ENCODE measurements at places on chromosomes 16 and 17.

GRCh38 chr17:79466562-79467350 lies 144.1 kb downstream of the RBFOX3 start:
- DNase-seq = no peak

- DNase-seq = no peak
Measured at GRCh38 chr16:11022002-11022401, 77.6 kb downstream of the CLEC16A start.

DNA sequence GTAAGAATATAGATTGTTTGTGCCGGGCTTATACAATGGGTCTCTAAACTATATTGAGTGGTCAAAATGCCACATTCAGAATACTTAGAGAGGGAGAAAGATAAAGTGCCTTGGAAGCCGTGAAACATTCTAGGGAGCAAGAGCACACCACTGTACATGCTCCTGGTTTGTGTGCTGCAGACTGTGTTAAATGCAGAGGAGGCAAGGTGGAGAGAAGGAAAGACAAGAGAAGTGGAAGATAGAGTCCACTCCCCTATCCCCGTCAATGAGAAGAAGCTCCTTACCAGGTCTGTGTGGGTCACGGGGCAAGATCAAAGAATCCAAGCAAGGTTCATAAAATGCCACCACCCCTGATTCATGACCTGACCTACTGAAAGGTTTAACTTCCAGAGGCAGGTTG lies 267.1 kb upstream of the TBX2 start:
- no peak for DNase-seq

DNA sequence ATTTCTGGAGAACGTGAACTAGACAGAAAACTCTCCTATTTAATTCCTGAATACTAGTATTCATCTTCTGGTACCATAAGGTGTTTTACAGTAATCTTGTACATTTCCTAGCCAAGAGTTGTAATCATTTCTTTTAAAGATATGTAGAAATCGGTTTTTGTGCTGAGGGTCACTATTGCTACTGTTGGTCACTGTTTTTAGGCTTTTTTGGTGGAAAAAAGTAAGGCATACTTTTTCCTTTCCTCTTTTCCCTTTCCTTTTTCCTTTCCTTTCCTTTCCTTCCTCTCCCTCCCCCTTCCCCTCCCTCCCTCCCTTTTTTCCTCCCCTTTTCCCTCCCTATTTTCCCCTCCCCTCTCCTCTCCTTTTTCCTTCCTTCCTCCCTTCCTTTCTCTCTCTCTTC lies 706.4 kb upstream of the GOT2 start:
- no peak for DNase-seq

GRCh38 chr17:75981019-75981615 lies 2.1 kb downstream of the TEN1 start:
- DNase-seq = no peak

DNA sequence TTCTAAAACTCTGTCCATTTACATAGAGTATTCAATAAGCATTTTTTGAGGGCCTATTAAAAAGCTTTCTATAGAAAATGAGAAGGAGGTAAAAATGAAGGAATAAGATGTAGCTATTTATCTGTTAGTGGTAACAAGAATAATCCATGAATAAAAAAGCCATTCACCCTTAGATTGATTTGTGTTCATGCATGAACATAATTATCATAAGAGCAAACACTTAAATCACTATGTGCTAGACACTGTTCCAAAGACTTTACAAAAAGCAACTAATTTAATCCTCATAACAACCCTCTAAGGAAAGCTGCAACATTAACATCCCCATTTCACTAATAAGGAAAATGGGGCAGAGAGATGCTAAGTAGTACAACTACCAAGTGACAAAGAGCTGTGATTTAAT lies 6.6 kb downstream of the CCDC47 start:
- DNase-seq = no peak

GRCh38 chr17:3385869-3386816 lies at the start of gene OR3A2:
Gene OR3A2, minus strand, starts transcription at chr17:3386308.
- peak; percentile 11 for DNase-seq

DNA sequence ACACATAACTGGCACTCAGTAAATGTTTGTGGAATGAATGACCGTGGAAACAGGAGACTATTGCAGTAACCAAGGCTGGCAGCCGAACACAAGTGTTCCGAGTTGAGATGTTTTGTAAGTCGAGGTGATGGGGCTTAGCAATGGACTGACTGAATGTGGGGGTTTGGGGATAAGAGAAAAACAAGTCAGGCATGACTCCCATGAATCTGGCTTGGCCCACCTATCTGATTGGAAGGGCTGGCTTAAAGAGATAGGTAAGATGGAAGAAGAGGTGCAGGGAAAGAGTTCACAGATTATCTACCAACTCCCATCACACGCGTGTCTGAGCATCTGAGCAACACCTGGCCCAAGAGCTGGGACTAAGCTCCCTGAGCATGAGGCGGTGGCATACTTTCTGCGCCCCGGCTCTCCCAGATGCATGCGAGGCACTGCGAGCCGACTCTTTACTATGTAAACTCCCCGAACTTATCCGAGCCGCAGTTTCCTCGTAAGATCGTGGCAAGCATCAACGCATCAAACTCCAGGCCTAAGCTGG lies 539 bp downstream of the IFT20 start:
- DNase-seq = no peak

DNA sequence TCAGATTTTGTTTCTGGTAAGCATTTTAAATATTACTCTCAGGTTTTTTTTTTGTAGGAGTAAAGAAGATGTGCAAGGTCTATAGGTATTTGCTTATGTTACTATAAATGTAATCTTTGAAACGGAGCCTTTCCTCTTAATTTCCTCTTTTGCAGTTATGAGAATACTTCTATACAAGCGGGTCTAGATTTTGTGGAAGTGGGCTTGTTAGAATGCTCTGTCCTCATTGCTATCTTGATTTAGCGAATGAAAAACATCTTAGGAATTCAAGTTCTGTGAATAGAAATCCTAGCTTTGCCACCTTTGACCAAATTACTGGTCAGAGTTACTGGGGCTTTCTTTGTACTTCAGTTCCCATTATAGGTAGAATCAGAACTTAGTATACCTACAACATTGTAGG lies 80.3 kb downstream of the EFCAB13 start:
- DNase-seq = no peak

DNA sequence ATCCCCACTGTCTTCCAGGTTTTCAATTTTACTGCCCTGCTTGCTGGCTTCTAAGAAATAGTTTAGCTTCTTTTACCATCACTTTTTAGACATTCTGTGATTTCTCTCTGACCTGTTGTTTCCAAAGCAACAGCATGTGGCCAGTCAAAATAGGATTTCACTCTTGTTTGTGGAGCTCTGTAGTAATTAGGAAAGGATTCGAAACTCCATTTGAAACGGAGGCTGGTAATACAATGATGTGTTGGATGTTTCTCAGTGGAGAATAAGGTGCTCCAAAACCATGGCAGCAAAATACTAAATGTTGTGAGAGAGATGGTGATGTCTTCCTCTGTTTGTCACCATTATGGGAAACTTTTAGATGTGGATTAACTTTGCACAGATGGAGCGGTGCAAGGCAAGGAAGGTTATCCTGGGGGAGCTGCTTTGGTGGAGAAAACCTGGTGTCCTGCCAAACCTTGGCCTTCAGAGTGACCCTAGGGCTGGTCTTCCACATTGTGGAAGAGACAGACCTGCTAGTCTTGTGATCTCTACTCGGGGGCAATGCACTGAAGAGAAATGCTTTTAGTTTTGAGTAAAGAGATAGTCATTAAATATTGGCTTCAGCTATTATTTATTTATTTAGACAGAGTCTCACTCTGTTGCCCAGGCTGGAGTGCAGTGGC lies 79.4 kb downstream of the PRKCA start:
- no peak for DNase-seq

DNA sequence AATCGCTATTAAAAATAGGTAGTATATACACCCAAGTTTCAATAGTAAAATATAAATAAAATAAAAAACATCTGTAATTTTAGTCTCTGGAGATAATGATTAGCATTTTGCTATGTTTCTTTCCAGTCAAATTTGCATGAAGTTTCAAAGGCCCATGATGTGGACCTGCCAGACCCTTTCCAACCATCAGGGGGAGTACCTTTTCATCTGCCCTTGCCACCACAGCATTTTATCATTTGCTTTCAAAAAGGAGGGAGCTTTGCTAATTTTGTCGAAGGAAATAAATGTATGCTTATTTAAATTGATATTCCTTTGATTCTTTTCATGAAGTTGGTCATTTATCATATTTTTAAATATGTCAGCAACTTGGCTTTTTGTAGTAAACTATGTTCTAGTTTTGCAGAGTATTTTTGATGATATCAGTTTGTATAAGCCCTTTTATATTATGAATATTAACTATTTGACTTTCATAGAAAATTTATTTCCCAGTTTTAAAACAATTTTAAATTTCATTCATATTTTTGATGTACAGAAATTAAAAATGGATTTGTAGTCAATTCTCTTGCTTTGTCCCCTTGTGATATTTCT lies 115.2 kb upstream of the NETO2 start:
- peak; percentile 17 for DNase-seq

All from fibroblast of skin of right quadriceps (primary cell).